Pericardium fibroblast (primary cell): ENCODE measurements at places on chromosomes 2 and 18. TPM values are rescaled to one million over a fixed set of nuclear protein-coding genes. Genes with fewer than 3 reads are reported as not detected.

FAM237A gene
- total RNA-seq, result not detected in 2 replicates

STAT4 gene
- total RNA-seq, result 0.47 and 4.0 TPM in 2 replicates

PROM2 gene
- 0.09 and 0.12 TPM in 2 replicates for total RNA-seq

SLC19A3 gene
- 0.85 and 1.8 TPM in 2 replicates for total RNA-seq

NEU2 gene
- not detected in 2 replicates for total RNA-seq

POMC gene
- 5.3 and 6.1 TPM in 2 replicates for total RNA-seq

LCT gene
- total RNA-seq, result not detected in 2 replicates

DUSP19 gene
- total RNA-seq, result 1.3 and 1.9 TPM in 2 replicates

DSG2 gene
- total RNA-seq, result 1.4 and 10.0 TPM in 2 replicates

KCNG3 gene
- not detected in 2 replicates for total RNA-seq

HOXD12 gene
- total RNA-seq, result not detected in 2 replicates

COL4A4 gene
- 0.43 and 15.9 TPM in 2 replicates for total RNA-seq

MBOAT2 gene
- 20.4 and 28.7 TPM in 2 replicates for total RNA-seq

NCKAP1 gene
- total RNA-seq, result 85.9 and 112 TPM in 2 replicates

LBX2 gene
- 1.9 and 3.2 TPM in 2 replicates for total RNA-seq

ACKR3 gene
- 4.9 and 15.8 TPM in 2 replicates for total RNA-seq

SPP2 gene
- not detected in 2 replicates for total RNA-seq

SIX3 gene
- not detected in 2 replicates for total RNA-seq

SMAD7 gene
- total RNA-seq, result 10.3 and 32.3 TPM in 2 replicates

PCGF1 gene
- total RNA-seq, result 11.0 and 18.5 TPM in 2 replicates

CCDC150 gene
- 0.09 and 0.93 TPM in 2 replicates for total RNA-seq

HK2 gene
- total RNA-seq, result 12.6 and 40.0 TPM in 2 replicates

SPEG gene
- total RNA-seq, result 22.5 and 32.4 TPM in 2 replicates

CIB4 gene
- not detected in 2 replicates for total RNA-seq
